ENCODE measurements at places on chromosomes 12 and 14.

- no peak for DNase-seq
Measured at GRCh38 chr12:69645031-69645430, 34.3 kb upstream of the LRRC10 start.

- DNase-seq: no peak
Measured at GRCh38 chr14:99853206-99853605, 60.0 kb downstream of the EML1 start.

GRCh38 chr12:21627924-21628323 is 23.3 kb upstream of the GYS2 start:
- no peak for DNase-seq

DNA sequence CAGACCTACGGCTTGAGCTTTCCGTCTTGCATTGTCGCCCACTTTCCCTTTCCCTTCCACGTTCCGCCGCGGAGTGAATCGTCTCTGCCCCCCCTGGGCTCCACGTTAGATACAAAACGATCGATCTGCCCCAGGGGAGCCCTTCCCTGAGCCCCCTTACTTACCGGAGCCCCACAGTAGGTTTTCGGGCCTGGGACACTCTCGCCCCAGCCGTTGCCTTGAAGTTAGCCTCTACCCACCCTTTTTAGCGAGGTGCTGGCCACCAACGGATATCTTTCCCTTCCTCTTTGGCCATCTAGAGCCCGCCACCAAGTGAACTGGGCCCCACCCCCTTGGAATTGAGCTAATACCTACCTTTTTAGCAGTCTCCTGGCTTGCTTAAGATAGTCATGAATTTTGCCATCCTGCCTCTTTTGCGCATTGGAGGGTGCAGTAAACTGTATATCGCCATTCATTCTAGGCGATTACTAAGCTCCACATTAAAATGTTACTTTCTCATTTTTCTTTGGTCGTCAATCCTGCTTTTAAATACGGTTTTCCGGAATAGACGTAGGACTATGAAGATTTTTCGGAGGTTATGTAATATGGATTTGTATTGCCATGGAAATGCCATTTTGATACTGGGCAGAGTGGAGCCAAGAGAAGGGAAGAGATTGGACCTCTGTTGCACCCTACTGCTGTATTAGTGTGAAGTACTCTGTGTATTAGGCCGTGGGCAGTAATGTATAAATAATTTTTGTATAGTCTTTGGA is 764 bp downstream of the RBM25 start:
- no peak for DNase-seq

GRCh38 chr12:53579545-53579955 is 46.6 kb downstream of the ATF7 start:
- peak; percentile 5 for DNase-seq

DNA sequence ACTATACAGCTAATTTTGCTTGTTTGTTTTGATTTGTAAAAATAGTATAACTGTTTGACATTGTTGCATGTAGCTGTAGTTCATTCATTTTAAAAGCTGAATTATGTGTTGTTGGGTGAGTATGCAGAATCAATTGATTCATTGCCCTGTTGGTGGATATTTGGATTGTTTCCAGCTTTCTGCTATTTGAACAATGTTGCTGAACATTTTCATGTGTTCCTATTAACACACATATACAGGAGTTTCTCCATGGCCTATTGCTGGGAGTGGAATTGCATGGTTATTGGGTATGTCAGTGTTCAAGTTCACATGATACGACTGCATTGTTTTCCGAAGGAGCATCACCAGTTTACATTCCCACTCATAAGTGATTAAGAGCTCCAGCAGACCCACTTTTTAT is 75.3 kb downstream of the SRGAP1 start:
- no peak for DNase-seq

DNA sequence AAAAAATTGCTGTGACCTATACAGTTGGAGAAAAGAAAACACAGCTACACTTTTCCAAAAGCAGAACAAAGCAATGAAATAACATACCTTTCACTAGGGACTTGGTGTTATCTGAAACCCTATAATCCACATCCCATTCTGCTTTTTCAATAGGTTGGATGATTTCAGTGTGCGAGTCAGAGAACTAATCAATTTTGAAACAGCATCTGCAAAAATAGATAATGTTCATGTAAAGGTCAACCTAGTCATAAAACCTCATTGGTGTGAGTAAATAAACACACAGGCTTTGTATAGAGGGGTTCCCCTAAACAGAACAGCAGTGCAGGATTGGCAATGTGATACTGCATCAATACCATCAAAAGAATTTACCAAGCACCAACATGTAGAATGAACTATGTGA is 173.0 kb upstream of the G2E3 start:
- no peak for DNase-seq

DNA sequence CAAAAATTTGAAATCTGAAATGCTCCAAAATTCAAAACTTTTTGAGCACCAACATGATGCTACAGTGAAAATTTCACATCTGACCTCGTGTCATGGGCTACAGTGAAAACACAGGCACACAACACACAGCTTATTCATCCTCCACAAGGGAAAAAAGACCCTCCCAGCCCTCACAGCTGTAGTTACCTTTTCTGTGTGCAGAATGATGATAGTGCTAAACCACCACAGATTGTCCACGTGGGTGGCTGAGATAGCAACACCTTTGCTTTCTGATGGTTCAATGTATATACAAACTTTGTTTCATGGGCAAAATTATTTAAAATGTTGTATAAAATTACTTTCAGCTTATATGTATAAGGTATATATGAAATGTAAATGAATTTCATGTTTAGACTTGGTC is 46.8 kb downstream of the FRS2 start:
- DNase-seq: no peak

DNA sequence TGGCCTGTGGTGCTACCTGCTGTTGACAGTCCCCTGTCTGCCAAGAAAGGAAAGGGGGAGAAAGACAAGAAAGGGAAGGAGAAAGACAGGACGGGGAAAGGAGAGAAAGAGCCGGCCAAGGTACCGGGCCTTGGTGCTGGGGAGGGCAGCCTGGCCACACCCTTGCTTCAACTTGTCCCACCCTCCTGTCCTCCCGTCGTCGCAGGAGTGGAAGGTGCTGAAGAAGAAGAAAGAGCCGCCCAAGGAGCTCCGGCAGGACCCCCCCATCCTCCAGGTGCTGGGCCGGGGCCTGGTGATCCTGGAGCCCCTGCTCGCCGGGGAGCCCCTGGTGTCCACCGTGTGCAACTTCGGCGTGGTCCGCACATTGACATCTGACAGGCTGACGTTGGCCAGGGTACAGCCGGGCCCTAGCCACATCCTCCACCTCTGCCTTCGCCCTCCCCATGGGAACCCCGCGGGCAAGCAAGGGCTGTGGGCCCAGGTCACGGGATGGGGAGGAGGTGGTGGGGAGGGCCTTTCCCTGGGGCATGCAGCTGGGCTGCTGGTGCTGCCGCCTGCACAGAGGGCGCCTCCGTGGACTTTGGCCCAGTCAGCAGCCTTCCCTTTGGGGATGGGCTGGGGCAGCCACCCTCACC is 2.9 kb upstream of the B3GNT4 start:
- DNase-seq: no peak

DNA sequence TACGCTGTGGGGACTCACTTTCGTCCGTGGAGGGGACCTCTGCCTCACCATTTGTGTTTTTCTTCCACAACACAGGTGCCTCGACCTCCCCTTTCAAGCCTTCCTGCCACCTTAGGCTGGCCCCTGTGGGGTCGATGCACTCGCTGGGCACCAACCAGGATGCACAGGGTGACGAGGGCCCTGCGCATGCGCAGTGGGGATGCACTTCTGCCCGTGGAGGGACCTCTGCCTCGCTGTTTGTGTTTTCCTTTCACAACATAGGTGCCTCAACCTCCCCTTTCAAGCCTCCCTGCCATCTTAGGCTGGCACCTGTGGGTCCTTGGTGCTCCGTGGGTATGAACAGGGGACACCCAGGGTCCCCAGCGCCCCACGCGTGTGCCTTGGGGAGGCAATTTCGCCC is 356.8 kb downstream of the ALG10 start:
- no peak for DNase-seq

- no peak for DNase-seq
Measured at GRCh38 chr12:47366579-47366978, 286.8 kb upstream of the AMIGO2 start.
